MV-4-11 (cell line): ENCODE measurements at places on chromosomes 2 and 18.

- no peak for DNase-seq
Measured at GRCh38 chr2:216987252-216987821, 127.5 kb upstream of the TNP1 start.

DNA sequence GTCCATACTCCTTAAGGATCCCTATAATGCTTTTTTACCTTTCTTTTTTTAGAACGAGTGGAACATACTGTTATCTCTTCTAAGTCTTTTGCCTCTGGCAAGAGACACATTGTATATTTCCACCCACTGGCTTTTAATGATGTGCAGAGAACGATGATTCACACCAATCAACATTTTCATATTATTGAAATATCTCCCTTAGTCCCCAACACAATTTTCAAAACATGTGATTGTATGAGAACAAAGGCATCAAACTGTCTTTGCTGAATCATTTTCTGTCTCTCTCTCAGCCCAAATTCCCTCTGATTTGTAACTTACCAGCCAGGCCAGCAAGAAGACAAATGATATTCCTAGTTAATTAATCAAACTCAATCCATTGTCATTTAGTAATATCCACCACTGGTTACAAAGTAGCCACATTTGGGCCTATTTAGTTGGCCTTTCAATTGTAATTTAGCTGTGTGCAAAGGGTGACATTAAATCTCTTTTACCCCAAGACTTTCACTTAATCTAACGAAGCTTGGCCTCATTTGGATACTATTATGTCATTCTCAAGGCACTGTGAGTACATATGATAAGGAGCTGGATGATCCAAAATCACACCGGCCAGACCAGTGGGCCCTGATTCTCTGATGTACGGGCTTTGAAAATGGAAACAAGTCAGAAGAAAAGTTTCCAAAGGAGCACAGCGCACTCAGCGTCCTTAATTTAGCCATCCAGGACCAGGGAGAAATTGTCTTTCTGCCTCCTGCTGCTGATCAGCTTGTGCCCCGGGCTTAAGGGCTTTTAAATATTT, 185.1 kb downstream of the SCG2 start:
- no peak for DNase-seq

DNA sequence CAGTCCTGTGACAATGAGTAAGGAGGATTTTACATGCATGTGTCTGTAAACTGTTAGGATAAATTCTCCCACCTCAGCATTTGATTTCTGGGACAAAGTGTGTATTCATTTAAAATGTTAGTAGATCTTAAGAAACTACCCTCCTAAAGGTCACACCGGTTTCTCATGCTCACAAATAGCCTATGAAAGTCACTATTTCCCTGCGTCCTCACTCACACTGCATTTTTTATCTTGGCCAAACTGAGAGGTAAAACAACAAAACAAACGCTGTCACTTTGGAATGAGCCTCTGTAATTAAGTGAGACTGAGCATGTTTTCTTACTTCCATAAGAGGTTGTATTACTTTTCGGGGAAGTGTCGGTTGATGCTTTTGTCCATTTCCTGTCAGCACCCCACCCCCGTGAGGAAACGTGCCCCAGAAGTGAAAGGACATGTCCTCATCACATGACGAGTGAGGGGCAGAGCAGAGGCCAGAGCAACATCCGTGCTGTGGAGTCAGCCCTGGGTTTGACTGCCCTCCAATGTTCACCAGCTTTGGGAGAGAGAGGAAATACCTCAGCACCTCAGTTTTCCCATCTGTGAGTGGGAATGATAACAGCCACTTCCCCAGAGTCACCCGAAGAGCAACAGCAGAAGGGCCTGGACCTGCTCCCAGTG, 3.1 kb downstream of the GYPC start:
- peak; percentile 78 for DNase-seq

GRCh38 chr18:13700153-13700552, 26.2 kb downstream of the FAM210A start:
- no peak for DNase-seq

DNA sequence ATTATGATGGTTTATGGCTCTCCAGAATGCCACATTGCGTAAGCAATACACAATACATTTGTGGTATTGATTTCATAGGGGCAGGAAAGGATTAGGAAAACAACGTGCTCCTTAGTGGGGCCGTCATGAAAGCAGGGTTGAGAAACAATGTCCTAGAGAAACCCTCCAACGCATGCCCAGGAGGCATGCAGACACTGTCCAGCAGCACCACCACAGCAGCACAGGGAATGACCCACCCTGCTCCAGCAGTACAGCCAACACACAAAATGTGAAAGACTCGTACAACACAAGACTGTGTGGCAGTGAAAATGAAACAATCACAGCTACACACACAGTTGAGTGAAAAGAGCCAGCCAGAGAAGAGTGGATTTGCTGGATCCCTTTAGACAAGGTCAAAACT, 66.3 kb downstream of the FAM168B start:
- DNase-seq, result no peak

GRCh38 chr2:137638932-137639331, 325.3 kb upstream of the HNMT start:
- DNase-seq, result no peak

DNA sequence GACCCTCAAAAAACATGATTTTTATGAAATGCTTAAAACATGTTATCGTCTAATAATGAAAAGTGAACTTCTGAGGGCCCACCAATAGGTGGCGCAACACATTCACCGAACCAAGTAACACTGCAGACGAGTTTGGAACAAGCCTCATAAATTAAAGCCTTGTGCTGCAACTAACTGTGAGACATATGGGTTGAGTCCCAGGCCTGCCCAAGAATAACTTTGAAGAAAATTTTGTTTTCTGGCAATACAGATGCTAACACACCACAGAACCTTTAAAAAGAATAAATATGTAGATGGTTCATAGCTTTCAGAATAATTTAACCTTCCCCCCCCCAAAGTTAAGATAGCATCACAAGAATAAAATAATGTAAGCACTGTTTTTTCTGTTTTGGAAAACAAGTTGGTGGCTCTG, 285.9 kb downstream of the RNF144A start:
- peak; percentile 58 for DNase-seq

- DNase-seq, result peak; percentile 33
Measured at GRCh38 chr2:11582862-11583752, 49.3 kb downstream of the GREB1 start.

GRCh38 chr2:136175868-136176267, 57.9 kb upstream of the CXCR4 start:
- DNase-seq, result no peak

DNA sequence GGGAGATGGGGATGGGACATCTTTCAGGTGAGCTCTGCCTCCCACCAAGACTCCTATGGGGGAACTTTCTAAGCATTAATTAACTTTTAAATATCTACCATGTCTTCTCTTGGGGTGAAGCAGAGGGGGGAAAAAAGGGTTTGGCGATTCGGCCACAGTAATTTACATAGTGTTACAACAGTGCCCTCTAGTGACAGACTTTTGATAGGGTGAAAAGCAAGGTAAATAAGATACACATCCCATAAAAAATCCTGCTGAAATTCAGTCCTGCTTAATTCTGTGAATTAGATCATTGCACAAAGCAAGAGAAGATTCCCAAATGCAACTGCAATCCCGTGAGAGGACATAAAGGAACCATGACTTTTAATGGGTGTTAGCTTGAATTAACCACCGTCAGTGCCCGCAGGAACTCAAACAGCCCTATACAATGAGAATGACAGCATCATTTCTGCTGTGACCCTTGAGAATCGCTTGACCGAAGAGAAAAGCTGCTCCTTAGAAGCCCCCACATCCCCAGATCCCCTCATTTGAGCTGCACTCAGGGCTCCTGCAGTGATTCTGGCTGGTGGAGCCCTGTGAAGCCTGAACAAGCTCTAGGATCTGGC, 32.8 kb downstream of the FAM124B start:
- peak; percentile 16 for DNase-seq

DNA sequence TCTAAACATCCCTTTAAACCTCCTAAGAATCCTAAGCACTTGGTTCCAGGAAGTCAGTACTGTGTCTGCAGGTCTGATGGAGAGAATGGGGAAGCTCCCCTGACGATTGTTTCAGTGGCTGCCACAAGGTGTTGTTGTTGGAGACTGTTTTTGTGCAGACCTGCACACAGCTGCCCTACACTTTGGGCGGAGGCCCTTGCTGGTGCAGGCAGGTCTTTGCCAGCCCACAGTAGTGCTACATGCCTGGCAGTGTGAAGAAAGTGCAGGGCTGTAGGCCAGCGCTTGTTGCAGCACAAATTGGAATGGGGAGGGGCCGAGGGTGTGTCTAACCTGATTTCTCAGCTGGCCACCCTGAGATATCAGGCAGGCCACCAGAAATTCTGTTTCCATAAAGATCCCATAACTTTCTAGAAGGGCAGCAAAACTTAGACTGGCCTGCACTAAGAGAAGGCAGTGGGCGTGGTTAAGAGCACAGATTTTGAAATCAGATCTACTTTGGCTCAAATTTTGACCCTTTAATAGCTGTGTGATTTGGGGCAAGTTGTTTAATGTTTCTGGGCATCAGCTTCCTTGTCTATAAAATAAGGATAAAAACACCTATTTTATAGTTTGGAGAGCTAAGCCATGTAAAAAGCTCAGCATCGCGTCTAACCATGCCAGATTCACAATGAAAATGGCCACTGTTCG, 83.7 kb upstream of the SLC1A4 start:
- DNase-seq, result peak; percentile 21

DNA sequence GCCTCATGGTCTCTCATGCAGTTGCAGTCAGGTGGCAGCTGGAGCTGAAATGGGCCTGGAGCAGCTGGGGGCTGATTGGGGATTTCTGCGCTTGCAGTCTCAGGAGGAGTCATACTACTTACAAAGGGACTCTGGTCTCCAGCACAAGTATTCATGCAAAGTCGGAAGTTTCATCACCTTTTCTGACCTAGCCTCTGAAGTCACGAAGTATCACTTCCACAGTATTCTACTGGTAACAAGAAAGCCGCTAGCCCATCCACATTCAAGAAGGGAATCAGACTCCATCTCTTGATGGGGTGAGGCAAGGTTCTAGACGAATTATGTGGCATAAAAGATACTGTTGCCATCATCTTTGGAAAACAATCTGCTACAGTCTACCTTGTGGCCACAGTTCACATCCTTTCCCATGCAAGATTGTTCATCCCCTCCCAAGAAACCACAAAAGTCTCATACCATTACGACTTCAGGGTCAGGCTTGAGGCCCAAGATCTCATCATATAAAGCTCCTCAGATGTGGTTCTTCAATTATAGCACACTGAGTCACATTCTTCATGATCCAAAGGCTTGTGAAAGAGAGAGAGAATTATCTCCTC, 95.3 kb downstream of the SMC6 start:
- peak; percentile 82 for DNase-seq

GRCh38 chr2:20357638-20358389, 7.2 kb upstream of the PUM2 start:
- DNase-seq, result peak; percentile 83

DNA sequence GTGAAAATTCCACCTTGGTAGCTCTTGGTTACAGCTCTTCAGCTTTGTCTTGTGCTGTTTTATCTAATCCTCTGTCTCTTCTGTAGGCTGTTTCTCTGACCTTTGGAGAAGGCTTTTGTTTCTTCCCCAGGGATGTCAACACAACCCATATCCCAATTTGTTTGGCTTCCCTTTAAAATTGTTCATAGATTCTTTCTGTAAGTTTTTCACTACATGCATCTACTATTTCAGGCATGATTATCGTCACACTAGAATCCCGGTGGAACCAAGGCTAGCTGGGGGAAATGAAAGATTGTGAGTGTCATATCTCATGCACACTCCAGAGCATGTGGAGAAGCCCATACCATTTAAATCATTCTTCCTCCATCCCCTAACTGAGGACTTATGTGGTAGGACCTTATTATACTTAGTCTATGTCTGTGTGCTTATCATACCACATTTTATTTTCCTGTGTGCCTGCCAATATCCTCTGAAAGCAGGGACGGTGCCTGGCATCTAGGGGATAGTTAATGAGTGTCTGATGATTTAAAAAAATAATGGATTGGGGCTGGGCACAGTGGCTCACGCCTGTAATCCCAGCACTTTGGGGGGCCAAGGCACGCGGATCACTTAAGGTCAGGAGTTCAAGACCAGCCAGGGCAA, 59.9 kb downstream of the CRIM1 start:
- no peak for DNase-seq

- no peak for DNase-seq
Measured at GRCh38 chr2:111185361-111186022, 64.8 kb downstream of the BCL2L11 start.

- peak; percentile 31 for DNase-seq
Measured at GRCh38 chr2:64768491-64769005, 114.8 kb upstream of the SERTAD2 start.

GRCh38 chr18:8948011-8948410, 154.5 kb upstream of the NDUFV2 start:
- no peak for DNase-seq

- DNase-seq, result peak; percentile 55
Measured at GRCh38 chr2:85852937-85853498, 35.8 kb downstream of the ST3GAL5 start.

DNA sequence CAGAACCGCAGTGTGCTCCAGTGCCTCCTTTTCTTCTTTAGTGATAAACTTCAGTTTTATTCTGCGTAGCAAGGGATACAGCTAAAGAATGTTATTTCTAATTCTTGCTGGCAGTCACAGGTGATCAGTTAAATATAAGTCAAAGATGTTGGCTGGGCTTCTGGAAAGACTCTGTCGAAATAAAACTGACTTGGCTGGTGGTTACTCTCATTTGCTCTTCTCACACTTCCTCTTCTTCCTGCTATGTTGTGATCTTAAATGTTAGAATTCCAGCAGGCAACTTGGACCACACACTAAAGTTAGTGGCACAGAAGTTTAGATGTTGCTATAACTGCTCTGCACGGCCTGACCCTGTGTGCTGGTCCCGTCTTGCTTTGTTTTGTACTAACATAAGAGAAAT, 278.6 kb downstream of the CDH19 start:
- no peak for DNase-seq

GRCh38 chr2:162067596-162067995, 6.4 kb downstream of the DPP4 start:
- DNase-seq, result no peak

GRCh38 chr18:49139766-49140165, 189.0 kb upstream of the SMAD7 start:
- no peak for DNase-seq

GRCh38 chr2:188975497-188976102, 1.4 kb downstream of the COL3A1 start:
- DNase-seq, result no peak

DNA sequence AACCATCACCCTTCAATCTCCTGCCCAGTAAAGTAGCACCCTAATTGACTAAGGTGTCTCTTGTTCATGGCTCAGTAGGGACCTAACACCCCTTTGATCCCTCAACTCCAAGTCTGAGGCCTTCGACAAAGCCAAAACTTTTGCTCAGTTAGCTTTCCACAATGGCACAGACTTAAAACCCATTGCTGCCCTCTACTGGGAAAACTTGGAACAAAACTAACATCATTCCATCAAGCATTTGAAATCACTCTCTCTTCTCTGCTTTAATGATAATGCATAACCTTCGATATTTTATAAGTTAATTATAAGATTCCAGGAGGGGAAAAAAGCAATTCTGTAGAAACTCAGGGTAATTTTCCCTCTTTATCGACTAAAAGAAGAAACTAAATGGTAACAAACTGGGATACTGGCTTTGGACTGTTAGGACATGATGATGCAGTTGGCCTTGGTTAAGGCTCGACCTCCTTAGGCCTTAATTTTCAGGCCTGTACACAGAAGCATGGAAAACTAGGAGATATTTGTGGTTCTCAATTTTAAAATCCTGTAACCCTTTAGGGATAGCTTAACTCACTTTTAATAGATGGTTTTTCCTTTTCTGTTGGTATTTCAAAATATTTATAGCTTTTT, 127.8 kb downstream of the STK39 start:
- peak; percentile 50 for DNase-seq

GRCh38 chr2:63819765-63820717, 21.7 kb upstream of the UGP2 start:
- peak; percentile 43 for DNase-seq
